ENCODE measurements at places on chromosomes 7 and 10.

DNA sequence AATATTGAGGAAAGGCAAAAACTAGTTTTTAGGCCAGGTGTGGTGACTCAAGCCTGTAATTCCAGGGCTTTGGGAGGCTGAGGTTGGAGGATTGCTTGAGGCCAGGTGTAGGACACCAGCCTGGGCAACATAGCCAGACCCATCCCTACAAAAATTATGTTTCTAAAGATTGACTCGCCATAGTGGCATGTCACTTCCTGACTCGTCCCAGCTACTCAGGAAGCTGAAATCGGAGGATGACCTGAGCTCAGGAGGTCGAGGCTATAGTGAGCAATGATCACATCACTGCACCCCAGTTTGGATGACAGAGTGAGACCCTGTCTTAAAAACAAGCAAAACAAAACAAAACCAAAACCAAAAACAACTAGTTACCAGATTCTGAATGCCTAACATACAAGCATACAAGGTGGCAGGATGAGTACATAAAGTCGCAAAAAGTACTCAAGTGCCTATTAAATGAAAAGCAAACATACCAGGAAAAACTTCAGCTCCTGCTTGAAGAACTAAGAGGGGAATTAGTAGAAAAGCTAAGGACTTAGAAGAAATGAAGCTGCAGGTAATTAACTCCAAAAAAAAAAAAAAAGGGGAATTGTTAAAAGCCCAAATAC lies 14.1 kb downstream of the ZNF398 start:
- no peak for DNase-seq

GRCh38 chr10:7438196-7438986 lies 27.6 kb upstream of the SFMBT2 start:
- DNase-seq: no peak

GRCh38 chr10:3783682-3784432 lies 1.2 kb downstream of the KLF6 start:
- no peak for DNase-seq

DNA sequence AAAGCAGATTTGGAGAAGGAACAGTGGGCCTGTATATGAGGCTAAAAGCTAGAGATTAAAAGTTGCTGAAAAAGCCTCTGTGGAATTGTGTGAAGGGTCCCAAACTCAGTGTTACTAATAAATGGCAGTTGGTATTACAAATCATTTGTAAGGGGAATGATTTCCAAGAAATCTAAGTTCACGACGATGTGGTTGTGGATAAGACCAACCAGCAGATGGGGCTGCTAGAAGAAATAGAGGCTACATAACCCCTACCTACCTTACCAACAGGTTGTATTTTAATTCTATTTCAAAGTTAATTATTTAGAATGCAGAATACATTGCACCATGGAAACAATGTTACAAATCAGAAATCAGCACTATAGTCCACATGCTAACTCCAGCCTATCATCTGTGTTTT lies 377.1 kb downstream of the HPSE2 start:
- DNase-seq: no peak

DNA sequence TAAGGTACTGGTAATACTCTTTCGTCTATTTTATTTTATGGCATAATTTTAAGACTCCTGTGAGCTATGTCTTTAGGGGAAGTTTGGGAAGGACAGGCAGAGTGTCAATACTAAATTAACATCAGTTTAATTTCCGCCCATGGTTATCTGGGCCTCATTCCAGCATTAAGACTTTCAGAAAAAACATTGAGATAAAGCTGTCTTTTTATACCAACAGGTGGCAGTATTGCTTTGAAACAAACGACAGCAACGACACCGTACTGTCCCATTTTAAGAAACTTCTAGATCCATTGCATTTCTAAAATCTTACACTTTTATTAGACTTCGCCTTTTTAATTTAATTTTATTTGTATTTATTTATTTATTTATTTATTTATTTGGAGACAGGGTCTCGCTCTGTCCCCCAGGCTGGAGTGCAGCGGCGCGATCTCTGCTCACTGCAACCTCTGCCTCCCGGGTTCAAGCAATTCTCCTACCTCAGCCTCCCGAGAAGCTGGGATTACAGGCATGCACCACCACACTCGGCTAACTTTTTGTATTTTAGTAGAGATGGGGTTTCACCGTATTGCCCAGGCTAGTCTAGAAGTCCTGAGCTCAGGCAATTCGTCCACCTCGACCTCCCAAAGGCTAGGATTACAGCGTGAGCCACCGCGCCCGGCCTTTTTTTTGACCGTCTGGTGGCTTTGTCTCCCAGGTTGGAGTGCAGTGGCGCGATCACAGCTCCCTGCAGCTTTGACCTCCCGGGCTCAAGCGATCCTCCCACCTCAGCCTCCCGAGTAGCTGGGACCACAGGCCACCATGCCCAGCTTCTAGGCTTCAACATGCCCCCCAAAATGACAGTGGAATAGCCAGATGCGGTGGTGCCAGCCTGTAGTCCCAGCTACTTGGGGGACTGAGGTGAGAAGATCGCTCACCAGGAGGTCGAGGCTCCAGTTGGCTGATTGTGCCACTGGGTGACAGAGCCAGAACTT lies 78.7 kb upstream of the C1GALT1 start:
- DNase-seq: no peak

DNA sequence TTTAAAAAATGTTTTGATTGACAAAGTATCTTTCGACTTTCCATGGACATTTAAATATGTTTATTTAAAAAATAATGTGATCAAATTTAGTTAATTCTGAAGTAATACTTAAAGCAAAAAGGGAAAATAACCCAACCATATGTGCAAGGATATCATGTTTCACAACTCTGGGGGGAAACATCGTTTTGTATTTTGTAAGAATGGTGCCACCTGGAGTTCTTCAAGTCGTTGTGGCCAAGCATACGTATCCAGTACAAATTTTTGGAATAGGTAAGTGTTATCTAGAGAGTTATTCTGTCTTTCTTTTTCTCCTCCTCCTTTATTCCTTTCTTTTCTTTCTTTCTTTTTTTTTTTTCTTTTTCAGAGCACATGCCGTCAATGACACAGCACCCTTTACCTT lies 176.2 kb upstream of the CSTF2T start:
- no peak for DNase-seq

- DNase-seq: no peak
Observed at GRCh38 chr7:44515590-44516268, 25.3 kb upstream of the NUDCD3 start.

DNA sequence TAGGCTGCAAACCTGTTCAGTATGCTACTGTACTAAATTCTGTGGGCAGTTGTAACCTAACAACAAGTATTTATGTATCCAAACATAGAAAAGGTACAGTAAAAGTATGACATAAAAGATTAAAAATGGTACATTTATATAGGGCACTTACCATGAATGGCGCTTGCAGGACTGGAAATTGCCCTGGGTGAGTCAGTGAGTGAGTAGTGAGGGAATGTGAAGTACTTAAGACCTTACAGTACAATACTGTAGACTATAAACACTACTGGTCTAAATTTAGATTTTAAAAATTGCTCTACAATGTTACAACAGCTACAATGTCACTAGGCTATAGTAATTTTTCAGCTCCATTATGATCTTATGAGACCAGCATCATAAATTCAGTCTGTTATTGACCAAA lies 146.0 kb upstream of the GNAI1 start:
- no peak for DNase-seq

- no peak for DNase-seq
Observed at GRCh38 chr7:43108255-43109011, 4.0 kb upstream of the HECW1 start.

DNA sequence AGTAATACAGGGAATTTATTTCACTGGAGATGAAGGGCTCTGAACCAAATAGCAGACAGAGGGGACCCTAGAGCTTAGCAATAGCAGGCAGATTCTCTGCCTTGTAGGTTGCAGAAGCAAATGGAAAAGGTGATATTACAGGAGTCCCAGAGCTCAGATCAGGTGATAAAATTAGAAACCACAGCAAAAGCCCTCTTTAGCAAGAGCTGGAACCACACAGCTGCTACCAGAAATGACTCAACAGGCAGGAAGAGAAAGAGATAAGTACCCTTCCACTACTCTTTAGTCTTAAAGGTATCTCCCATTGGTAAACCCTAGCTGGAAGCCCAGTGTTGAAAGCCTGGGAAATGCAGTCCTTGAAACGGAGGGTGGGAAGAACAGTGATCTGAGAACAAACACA lies 535.6 kb upstream of the GHITM start:
- DNase-seq: no peak

DNA sequence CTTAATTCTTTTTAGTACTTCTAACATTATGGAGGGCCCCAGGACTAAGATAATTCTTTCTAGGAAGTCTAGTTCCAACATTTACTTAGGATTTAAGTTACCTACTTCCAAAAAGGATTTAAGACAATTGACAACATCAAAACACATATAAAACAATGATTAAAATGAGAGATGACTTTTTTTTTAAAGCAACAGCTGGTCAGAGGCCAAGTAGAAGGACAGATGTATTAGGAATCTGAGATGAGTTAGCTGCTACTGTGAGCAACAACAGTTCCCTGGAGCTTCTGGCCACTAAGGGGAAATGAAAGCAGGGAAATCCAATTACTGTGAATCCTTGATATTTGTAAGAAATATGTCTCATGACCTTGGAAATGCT lies 222.3 kb downstream of the PHTF2 start:
- DNase-seq: no peak

GRCh38 chr7:82167558-82168314 lies 275.8 kb downstream of the CACNA2D1 start:
- no peak for DNase-seq

DNA sequence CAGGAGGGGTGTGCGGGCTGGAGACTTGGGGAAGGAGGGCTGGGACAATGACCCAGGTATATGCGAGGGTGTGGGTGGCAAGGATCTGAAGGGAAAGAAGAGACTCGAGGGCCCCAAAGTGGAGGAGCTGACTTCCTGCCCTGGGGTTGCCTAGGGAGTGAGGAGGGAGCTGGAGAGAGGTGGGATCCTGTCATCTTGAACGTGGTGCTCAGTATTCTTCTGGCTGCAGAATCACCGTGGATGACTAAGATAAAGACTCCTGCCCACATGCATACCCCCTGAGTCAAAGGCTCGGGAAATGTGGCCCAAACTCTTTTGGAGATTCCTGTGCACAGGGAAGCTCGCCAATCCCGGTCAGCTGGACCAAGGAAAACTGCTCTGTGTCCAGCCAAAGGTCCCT lies 31.2 kb downstream of the COL17A1 start:
- DNase-seq: no peak

DNA sequence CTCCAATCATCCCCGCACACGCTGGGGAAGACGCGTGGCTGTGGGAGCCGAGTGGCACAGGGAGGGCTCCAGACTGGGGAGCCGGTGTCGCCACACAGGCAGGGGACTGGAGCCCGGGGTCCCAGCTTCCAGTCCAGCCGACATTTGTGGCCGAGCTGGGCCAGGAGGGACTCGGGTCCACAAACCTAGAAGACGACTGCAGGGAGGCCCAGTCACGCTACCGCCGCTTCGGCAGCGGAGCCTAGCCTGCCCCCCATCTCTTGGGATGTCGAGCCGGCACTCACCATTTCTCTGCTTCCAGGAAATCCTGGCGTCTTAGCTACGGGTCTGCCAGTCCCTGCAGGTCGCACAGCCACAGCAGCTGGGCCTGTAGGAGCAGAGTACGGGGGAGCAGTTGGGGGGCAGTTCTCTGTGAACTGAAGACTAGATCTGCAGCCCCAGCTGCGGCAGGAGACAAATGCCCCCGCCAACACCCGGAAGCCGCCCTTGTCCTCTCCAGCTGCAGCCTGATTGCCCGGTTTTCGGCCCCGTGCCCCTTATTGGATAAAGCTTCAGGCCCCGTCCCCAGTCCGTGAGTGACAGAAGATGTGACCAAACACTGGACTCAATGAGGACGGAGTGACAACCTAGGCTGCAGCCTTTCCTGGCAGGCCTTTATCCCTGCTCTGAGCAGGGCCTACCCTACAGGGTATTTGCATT lies 270.7 kb downstream of the ZNF33B start:
- DNase-seq: peak; percentile 15

GRCh38 chr7:1939434-1940401 lies 269.6 kb downstream of the ELFN1 start:
- no peak for DNase-seq

DNA sequence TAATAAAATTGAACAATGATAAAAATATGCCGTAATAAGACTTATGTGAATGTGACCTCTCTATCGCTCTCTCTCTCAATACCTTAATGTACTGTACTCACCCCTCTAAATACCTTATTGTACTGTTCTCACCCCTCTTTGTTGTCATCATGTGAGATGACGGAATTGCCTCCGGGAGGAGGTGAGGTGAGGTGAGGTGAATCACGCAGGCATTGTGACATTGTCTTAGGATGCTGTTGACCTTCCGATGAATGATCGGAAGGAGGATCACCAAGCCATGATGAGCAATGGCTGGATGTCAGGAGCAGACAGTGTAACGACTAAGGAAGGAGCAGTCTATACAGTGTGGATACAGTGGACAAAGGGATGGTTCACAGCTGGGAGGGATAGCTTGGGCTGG lies 87.4 kb upstream of the FAM20C start:
- no peak for DNase-seq

- no peak for DNase-seq
Observed at GRCh38 chr10:1316809-1317143, 260.6 kb downstream of the WDR37 start.

DNA sequence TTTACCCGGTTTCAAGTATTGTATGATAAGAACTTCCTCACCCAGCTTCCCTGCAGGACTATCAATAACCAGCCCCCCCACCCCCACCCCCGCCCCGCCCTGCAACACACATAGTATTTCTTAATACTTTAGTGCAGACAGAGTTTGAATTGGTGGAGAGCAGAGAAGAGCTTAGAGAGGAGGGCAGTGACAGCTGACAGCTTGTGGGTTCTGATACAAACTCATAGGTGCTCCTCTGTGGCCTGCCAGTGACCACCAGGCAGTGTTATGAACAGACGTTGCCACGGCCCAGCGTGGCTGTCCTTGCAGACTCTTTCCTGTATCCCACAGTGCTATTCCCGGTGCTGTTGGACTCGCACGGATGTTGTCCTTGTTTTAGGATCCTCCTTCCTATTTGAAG lies 186.9 kb upstream of the ADO start:
- no peak for DNase-seq

- DNase-seq: no peak
Observed at GRCh38 chr10:6721480-6721879, 141.4 kb upstream of the PRKCQ start.

DNA sequence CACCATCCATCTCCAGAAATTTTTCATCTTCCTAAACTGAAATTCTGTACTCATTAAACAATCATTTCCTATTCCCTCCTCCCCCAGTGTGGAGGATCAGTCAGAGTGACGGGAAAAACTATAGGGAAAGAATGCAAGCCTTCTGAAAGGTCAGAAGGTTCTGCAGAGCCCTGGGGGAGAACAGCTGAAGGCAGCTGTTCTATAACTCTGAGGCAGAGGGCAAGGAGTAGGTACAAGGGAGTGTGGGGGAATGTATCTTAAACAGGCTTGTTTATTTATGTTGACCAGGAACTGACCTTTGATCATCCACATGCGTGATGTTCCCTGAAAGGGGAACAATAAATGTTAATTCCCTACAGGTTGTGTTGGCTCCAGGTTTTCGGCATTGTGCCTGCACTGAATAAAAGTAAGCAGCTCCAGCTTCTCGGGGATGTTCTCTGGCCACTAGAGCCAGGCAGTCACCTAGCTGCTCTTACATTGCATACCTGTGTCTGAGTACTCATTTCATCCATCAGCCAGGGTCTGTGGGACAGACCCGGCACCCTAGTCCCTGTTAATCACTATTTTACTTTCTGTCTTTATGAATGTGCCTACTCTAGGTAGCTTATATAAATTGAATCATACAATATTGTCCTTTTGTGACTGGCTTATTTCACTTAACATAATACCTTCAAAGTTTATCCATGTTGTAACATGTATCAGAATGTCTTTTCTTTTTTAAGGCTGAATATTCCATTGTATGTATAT lies 5.8 kb downstream of the IFIT1 start:
- no peak for DNase-seq

GRCh38 chr10:105185161-105185560 lies 544.1 kb downstream of the SORCS3 start:
- no peak for DNase-seq

Data from amygdala (tissue), 56 donors.